SK-N-SH (cell line): ENCODE measurements at places on chromosomes 1 and 21. TPM values are rescaled to one million over a fixed set of nuclear protein-coding genes. Genes with fewer than 3 reads are reported as not detected.

The CHIA gene
- polyA plus RNA-seq: not detected in 2 replicates

The C8A gene
- polyA plus RNA-seq: not detected in 2 replicates

The BMP8B gene
- 0.07 and 0.16 TPM in 2 replicates for polyA plus RNA-seq

The SLC1A7 gene
- not detected in 2 replicates for polyA plus RNA-seq

- DNase-seq: peak; percentile 39
These were observed 189.3 kb downstream of the SLC35F3 start for GRCh38 chr1:234093741-234094140.

DNA sequence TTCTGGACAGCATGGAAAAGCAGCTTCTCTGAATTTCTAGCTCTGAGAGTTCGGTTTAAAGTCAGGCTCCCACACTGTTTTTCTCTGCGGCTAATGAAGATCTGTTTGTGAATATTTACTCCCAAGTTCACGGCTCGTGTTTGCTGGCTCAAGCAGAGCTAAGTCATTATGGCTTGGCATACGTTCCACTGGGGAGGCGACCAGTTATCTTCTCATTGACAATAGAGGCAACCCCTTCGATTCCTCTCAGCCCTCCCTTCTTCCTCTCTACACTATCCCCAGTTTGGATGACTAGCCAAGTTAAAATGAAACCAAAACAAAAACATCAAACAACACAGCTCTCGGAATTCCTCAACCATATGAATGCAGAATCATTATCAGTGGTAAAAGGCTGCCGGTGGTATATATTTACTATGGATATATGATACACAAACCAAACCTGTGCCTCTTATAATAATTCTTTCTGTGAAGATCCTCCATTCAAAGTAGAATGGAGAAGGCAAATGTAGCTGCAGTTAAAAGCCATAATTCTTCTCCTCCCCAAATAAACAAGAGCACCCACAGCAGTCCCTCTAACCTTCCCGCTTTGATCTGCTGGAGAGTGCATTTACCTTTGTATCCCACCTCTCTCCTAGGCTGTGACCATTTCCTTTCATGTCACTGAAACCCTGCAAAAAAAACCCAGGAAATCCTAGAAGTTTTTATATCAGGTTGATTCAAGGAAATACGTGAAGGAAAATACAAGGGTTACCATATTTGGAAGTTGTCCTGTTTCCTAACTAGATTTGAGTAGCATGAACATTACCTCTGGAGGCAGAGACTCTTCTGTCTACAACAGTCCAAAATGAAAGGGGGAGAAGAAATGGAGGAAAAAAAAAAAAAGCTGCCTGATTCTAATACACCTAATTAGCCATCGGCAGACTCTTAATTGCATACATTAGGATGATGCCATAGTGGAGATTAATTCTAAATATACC lies 108.3 kb upstream of the USH2A start:
- DNase-seq: no peak

- no peak for DNase-seq
These were observed 19.1 kb downstream of the CTSK start for GRCh38 chr1:150788946-150789345.

DNA sequence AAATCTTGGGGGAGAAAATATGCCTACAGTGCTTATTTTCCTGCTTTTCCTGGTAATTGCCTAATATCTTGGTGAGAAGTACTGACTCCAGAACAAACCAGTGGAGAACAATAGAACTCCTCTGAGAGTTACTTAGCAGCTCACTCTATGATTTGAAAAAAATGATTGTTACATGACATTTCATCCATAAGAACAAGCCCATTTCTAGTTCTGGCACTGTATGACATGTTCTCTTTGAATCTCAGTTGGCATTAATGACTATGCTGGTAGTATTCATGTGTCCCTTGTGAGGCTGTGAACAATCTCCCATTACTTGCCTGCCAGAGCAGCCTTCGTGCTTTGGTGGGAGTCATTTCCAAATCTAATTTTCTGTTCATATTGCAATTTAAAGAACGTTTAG lies 58.0 kb downstream of the CLIC4 start:
- DNase-seq: no peak

DNA sequence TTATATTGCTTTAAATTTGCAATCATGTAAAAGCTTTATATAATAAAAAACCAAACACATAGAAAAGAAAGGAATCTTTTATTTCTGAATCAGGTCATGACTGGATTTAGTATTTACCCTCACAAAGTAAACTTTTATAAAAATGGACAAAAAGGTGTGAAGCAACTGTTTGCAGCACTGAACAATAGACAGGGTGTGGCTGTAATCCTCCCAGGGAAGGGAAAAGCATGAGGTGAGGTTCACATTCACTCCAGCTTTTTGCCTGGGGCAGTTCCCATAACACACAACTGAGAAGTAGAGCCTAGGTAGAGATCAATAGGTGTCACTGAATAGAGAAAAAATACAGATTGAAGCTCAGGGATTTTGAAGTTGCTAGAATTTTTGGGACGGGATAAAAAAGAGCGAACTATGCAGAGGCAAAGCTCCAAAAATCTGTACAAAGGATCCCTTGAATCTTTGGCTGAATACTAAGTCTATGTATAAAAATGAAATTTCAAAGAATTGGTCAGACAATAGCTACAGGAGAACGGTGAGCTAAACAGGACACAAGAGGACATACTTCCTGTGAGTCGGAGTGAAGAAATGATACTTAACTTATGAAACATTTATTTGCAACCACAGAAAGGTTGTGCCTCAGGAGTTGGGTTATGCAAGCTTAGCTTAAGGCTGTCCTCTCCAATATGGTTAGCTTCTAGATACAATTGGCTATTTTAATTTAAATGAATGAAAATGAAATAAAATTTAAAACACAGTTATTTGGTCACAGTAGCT lies 162.0 kb upstream of the ZP4 start:
- no peak for DNase-seq

DNA sequence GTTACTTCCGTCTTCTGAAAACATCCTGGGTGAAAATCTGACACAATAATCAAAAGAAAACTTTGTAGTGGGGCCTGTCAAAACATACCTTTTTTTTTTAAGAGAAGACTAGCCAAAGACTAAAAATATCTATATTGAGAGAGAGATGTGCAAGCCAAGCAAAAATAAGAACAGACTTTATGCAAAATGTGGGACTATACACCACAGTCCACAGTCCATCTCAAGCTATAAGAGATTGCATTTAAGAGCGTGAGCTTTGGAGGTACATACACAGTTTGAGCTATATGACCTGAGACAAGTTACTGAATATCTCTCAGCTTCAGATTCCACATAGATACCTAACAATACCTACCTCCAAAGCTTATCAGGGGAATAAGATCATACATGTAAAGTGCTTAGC lies 64.9 kb upstream of the DYNLT5 start:
- DNase-seq: no peak

DNA sequence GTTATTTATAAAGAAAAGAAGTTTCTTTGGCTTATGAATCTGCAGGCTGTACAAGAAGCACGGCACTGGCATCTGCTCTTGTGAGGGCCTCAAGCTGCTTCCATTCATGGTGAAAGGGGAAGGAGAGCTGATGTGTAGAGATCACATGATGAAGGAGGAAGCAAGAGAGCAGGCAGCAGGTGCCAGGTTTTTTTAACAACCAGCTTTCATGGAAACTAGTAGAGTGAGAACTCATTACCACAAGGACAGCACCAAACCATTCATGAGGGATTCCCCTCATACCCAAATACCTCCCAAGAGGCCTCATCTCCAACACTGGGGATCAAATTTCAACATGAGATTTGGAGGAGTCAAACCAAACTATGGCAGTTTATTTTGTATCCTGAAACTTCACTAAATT lies 85.8 kb upstream of the CAMK1G start:
- DNase-seq: no peak

GRCh38 chr1:68232289-68233148 lies at the start of gene WLS:
Gene WLS (minus strand): TSS chr1:68232523. CDS start chr1:68232299, 224 bp downstream.
- DNase-seq: peak; percentile 81

GRCh38 chr1:2290595-2291510 lies 62.7 kb downstream of the SKI start:
- no peak for DNase-seq

DNA sequence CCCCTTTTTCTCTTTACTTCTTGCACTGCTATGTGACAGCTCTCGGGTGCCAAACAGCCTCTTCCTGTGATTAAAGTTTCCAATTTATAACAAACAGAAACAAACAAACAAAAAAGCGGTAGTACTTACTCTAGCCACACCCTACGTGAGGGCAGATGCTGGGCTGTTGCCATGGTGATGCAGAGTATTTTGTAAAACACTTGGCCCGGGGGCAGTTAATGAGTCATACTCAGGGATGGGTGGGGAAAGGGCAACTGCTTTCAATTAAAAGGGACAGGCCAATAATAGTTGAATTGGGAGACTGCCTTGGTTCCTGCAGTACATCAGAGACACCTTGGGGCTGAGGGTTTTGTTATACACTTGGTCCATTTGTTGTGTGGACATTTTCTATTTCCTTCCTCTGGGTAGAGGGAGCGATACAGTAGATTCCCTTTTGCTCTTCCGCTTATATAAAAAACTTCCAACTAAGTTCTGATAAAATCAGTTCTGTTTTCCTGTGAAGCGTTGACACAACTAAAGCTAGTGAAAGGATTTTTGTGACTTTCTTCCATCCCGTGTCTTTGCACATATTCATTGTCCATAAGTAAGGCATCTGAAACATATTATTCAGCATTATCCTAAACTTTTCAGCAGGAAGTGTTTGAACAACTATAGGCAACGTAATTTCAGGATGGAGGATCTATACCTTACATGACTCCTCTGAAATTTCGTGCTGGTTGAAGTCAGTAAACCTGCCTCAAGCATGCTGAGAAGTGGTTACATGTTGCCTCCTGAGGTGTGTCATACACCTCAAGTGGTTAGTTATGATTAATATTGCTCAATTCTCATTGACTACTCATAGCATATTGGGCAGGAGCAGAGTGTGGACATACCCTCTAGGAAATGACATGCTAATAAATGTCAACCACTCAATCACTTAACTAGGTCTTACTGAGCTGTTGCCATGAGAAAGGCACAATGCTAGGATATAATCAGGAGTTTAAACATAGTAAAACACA lies 36.7 kb upstream of the THEM4 start:
- peak; percentile 40 for DNase-seq
